Stromal cell of bone marrow (primary cell): ENCODE measurements at places on chromosomes 4 and X.

DNA sequence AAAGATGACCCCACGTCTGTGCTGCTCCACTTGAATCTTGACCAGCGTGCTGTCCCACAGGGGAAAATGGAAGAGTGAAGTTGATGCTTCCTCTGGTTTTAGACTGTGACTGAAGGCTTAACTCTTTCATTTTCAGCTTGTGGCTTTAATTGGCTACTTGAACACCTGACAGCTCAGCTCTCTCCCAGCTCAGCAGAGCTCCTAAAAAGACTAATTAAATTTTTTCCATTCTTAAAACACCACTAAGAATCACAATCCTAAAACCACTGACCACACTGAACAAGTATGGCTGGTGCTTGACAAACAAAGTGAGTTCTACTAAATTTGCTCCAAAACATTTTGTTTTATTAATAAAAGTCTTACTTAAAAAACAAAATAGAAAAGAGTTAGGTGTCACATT is 71.7 kb downstream of the SRPX start:
- no peak for DNase-seq

DNA sequence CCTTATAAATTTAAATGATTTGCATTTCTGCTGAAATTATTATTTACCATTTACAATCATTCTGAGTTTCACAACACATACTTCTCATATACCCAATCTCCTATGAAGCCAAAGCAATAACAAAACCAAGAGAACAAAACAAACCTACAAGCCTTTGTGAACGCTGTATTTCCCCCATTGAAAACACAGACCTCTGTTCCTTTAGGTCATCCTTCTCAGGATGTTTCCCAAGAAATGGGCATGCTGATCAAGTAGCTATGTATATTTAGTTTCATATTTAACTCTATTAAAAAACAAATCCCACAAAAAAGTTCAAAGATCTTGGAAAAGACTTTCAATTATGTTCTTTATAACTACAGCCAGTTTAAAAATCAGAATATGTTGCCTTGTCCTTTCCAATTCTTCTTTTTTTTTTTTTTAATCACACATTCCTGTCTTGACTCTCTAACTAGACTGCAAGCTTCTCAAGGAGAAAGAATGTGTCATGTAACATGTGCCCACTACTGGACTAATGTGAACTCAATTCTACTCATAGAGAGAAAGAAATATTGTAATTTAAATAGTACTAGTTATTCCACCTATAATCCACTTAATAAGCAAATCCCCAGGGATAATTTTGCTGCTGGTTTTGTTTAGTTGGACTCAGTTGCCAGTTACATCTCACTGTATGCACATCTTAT is 84.3 kb upstream of the PRSS48 start:
- DNase-seq = no peak

GRCh38 chr4:1767061-1767769 is 25.9 kb upstream of the FGFR3 start:
- no peak for DNase-seq

DNA sequence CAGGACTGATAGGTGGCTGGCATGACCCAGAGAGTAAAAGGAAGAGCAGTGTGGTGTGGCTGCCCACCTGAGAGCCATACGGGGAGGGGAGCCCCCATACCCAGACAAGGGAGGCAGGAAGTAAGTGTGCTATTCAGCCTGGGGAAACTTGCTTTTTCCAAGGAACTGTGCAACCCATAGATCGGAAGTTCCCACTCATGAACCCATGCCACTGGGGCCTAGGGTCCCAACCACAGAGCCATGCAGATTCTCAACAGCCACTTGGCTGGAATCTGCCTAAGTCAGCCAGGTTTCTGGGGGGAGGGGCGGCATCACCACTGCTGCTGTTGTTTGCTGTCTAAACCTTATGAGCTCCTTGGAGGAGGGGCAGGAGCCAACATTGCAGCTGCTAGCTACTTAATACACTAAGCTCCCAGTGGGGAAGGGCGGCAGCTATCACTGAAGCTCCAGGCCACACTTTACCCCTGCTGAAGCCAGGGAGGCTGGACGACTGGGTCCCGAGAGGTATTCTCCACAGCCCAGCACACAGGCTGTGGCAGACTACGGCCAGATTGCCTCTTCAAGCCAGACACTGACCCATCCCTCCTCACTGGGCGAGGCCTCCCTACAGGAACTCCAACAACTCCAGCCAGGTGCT is 410.4 kb downstream of the INPP4B start:
- DNase-seq = no peak

DNA sequence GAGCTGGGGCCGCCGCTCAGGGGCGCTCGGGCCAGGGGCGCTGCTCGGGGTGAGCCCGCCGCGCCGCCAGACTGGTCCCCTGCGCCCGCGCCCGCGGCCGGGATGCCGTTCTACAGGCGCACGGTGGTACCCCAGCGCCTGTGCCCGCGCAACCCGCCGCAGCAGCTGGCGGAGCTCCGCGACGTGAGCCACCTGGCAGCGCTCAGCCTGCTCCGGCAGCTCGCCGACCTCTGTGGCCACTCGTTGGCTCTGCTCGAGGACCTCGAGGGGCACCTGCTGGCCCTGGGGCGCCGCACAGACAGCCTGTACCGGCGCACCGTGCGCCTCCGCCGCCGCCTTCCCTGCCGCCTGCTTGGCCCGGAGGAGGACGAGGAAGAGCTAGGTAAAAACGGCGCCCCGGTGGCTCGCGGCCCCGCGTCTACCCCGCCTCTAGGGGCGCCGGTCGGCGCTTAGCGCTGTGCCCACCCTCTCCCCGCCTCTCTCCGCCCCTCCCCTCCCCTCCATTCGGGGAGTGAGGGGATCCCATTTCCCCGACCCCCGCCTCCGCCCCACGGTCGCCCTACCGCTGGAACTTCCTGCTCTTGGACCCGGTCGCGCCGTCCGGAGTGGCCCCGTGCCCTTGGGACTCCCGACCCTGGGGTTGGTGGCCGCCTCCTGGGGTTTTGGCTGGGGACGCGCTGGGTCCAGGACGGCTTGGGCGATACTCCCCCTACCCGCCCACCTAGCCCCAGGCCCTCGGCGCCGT is 513 bp downstream of the NHSL2 start:
- DNase-seq = no peak

- DNase-seq = no peak
These were observed 58.4 kb downstream of the RXFP1 start for GRCh38 chr4:158580064-158580463.

GRCh38 chr4:152257601-152258066 is 278.3 kb downstream of the FBXW7 start:
- no peak for DNase-seq

- DNase-seq = no peak
These were observed at the start of gene GPRASP1 for GRCh38 chrX:102651242-102652011. GPRASP1 (plus strand) TSS chrX:102651483; CDS start chrX:102653914, 2,431 bp downstream.

DNA sequence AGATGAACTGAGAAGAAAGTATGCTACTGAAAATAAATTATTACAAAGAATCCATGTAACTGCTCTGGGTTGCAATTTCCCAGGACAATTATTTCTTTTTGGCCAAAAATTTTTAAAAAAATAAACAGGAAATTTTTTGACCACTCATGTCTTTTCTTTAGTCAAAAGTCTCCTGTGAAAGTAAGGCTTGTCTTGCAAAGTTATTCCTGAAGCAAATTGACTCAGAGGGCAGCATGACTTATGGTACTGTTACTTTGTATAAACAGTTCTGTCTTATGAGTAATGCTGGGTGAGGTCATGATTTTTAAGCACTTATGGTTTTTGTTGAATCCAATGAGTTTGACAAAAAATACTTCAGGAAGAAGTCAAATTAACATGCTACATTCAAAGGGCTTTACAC is 292.8 kb upstream of the ARSJ start:
- DNase-seq = peak; percentile 97
